ENCODE measurements at places on chromosomes 7 and 10. TPM values are rescaled to one million over a fixed set of nuclear protein-coding genes. Genes with fewer than 3 reads are reported as not detected.

NUTM2B gene
- polyA plus RNA-seq: not detected

VPS37D gene
- 0.88 TPM for polyA plus RNA-seq

ARMC3 gene
- 0.13 TPM for polyA plus RNA-seq

MPLKIP gene
- polyA plus RNA-seq: 28.7 TPM

- H3K27ac ChIP-seq: no peak within 1 kb of the TSS
- H3K27me3 ChIP-seq: no peaks in the 10 kb centered on the region
- DNase-seq: no peak
- H3K4me3 ChIP-seq: no peak within 1 kb of the TSS
- no peaks in the 10 kb centered on the region for H3K36me3 ChIP-seq
- no peaks in the 10 kb centered on the region for H3K4me1 ChIP-seq
Measured at GRCh38 chr10:66925896-66926715, at the start of gene LRRTM3. LRRTM3 (plus strand) TSS chr10:66926036.

MSMB gene
- polyA plus RNA-seq: not detected

DNA sequence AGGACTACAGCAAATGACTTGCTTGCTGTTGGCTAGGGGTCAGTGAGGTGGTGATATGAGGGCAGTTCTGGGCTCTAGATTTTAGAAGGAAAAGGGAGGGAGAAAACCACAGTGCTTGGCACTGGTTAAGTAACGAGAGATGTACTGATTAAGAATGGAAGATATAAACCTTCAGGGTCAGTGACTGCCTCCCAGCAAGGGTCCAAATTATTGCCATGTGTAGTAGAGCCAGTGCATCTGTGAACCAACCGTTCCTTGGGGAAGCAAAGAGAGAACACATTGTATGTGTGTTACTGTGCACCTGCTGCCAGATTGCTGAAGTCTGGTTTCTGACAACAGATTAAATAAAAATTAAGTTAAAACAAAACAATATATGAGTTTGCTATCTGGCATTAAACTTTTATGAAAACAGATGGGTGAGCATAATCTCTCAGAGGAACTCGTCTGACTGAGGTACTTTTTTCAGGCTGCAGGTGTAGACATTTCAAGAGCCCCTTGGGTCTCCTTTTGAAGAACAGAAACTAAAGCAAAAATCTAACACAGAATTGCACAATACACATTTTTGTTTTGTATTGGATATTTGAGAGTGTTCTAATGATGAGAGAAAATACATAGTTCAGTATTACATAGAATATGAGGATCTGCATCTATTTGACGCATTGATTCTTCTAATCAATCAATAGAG is 1120.6 kb downstream of the SORCS3 start:
- no peak for DNase-seq
- H3K27me3 ChIP-seq: no peaks in the 10 kb centered on the region
- no peaks in the 10 kb centered on the region for H3K36me3 ChIP-seq
- H3K4me3 ChIP-seq: no peak overlapping the region

GRCh38 chr7:93028610-93029009 is 89.2 kb downstream of the SAMD9 start:
- H3K27me3 ChIP-seq: no peaks in the 10 kb centered on the region
- H3K27ac ChIP-seq: no peak overlapping the region
- no peaks in the 10 kb centered on the region for H3K4me1 ChIP-seq
- no peaks in the 10 kb centered on the region for H3K36me3 ChIP-seq
- DNase-seq: no peak

GRCh38 chr10:74343804-74344203 is 192.8 kb downstream of the ADK start:
- no peaks in the 10 kb centered on the region for H3K4me1 ChIP-seq
- no peak for DNase-seq
- no peaks in the 10 kb centered on the region for H3K27me3 ChIP-seq
- H3K36me3 ChIP-seq: peaks cover 2% of the 10 kb centered on the region
- H3K4me3 ChIP-seq: no peak overlapping the region

SFRP5 gene
- 8.8 TPM for polyA plus RNA-seq

DNA sequence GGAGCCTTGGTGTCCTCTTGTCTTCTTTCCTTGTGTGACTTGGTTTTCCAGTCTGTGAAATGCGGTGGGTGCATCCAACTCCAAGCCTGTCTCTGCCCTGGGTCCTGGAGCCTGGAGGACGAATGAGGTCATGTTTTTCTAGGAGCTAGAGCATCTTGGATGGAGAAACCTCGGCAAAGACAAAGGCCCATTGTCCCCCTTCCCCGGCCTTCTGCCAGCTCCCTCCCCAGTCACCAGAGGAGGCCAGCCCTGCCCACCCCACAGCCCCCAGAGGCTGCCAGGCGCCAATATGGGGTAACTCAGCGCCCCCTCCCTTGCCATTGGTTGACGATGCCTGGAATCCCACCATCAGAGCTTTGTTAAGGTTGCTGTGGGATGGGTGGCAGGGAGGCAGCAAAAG is 40.4 kb downstream of the KCTD7 start:
- DNase-seq: no peak
- no peaks in the 10 kb centered on the region for H3K4me1 ChIP-seq
- H3K27me3 ChIP-seq: no peaks in the 10 kb centered on the region
- no peak overlapping the region for H3K4me3 ChIP-seq
- no peak overlapping the region for H3K27ac ChIP-seq
- no peaks in the 10 kb centered on the region for H3K36me3 ChIP-seq

- H3K27me3 ChIP-seq: no peaks in the 10 kb centered on the region
- no peak overlapping the region for H3K4me3 ChIP-seq
- H3K36me3 ChIP-seq: peaks cover 3% of the 10 kb centered on the region
- DNase-seq: no peak
- H3K27ac ChIP-seq: no peak overlapping the region
- H3K4me1 ChIP-seq: no peaks in the 10 kb centered on the region
Measured at GRCh38 chr10:129476431-129476830, 9.4 kb downstream of the MGMT start.

ASZ1 gene
- not detected for polyA plus RNA-seq

NANOS1 gene
- polyA plus RNA-seq: 1.0 TPM

SCART1 gene
- 2.4 TPM for polyA plus RNA-seq

GRCh38 chr10:121154310-121154709 is 303.1 kb downstream of the WDR11 start:
- H3K27me3 ChIP-seq: no peaks in the 10 kb centered on the region
- no peaks in the 10 kb centered on the region for H3K36me3 ChIP-seq
- H3K4me1 ChIP-seq: no peaks in the 10 kb centered on the region
- no peak overlapping the region for H3K4me3 ChIP-seq
- DNase-seq: no peak
